Spleen (tissue), 13 donors: ENCODE measurements at places on chromosomes 11 and 22.
A peak's percentile ranks its signal among the peaks of the same experiment; 100 is the strongest.

DNA sequence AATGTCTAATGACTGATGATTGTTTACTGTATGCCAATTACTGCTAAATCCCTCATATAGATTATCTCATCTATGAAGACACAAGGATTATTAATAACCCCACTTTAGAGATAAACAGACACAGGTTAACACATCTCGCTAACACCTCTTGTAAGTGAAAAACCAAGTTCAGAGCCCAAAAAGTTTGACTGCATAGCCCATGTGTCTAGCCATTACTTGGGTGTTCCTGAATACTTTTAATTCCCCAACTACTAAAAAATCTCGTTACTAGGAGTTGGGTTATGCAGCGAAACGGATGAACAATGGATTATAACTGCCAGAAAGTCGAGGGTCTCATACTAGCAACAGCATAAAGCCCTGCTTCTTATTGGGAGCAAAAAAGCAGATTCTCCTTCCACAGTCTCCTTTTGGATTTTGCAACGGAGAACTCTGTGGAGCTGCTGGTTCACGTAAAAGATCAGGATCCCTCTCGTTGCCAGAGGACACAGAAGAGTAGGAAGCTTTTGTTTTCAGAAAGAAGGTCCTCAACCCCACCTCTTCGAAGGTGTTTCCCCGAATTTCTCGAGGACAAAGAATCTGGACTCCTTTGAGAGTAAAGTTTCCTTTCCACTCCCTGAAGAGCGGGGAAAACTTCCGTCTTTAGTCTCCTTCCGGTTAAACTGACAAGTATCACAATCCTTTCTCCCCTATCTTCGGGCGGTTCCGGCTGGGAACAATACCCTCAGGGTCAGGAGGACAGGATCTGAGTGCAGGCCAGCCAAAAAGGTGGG lies 979 bp downstream of the ZBED5 start:
- H3K4me1 ChIP-seq: peaks cover 35% of the 10 kb centered on the region
- H3K36me3 ChIP-seq: peaks cover 42% of the 10 kb centered on the region
- DNase-seq: no peak
- H3K4me3 ChIP-seq: peak overlapping the region; percentile 61
- no peaks in the 10 kb centered on the region for H3K27me3 ChIP-seq
- peak overlapping the region; percentile 99 for H3K27ac ChIP-seq

GRCh38 chr22:46587061-46587460 lies 33.1 kb upstream of the GRAMD4 start:
- H3K4me1 ChIP-seq: peaks cover 19% of the 10 kb centered on the region
- no peaks in the 10 kb centered on the region for H3K36me3 ChIP-seq
- H3K27ac ChIP-seq: peak overlapping the region; percentile 78
- no peaks in the 10 kb centered on the region for H3K27me3 ChIP-seq

DNA sequence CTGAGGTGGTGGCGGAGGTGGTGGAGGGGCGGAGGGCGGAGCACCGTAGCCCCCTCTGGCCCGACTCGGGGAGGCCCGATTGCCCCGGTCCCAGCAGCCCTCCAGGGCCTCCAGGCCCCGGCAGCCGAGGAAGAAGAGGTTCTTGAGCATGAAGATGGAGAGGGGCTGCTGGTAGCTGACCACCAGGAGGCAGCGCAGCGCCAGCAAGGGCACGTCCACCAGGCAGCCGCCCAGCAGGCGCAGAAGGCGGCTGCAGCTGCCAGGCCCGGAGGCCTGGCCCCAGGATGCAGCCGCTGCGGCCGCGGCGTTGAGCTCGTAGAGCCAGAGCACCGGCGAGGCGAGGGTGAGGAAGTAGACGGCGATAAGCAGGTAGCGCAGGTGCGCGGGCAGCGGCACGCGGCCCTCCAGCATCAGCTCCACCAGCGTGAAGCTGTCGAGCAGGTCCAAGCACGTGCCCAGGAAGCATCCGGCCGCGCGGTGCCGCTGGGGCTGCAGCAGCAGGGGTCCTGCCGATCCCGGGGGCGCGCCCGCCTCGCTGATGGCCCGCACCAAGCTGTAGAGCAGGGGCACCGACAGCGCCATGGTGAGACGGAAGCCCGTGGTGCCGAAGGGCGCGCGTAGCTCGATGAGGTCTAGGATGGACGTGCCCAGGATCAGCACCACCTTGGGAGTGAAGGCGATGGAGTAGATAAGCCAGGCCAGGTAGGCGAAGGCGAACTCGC lies 1.5 kb downstream of the TMEM121B start:
- peak overlapping the region; percentile 65 for H3K4me3 ChIP-seq
- peaks cover 71% of the 10 kb centered on the region for H3K4me1 ChIP-seq
- no peak overlapping the region for H3K27ac ChIP-seq
- no peaks in the 10 kb centered on the region for H3K36me3 ChIP-seq

GRCh38 chr11:111088847-111089355 lies 156.6 kb upstream of the POU2AF2 start:
- no peaks in the 10 kb centered on the region for H3K27me3 ChIP-seq
- H3K36me3 ChIP-seq: no peaks in the 10 kb centered on the region
- H3K4me3 ChIP-seq: no peak overlapping the region
- DNase-seq: no peak

GRCh38 chr11:44367452-44367851 lies 57.5 kb upstream of the ALX4 start:
- H3K4me1 ChIP-seq: no peaks in the 10 kb centered on the region
- no peak for DNase-seq
- H3K27me3 ChIP-seq: no peaks in the 10 kb centered on the region
- H3K36me3 ChIP-seq: no peaks in the 10 kb centered on the region

DNA sequence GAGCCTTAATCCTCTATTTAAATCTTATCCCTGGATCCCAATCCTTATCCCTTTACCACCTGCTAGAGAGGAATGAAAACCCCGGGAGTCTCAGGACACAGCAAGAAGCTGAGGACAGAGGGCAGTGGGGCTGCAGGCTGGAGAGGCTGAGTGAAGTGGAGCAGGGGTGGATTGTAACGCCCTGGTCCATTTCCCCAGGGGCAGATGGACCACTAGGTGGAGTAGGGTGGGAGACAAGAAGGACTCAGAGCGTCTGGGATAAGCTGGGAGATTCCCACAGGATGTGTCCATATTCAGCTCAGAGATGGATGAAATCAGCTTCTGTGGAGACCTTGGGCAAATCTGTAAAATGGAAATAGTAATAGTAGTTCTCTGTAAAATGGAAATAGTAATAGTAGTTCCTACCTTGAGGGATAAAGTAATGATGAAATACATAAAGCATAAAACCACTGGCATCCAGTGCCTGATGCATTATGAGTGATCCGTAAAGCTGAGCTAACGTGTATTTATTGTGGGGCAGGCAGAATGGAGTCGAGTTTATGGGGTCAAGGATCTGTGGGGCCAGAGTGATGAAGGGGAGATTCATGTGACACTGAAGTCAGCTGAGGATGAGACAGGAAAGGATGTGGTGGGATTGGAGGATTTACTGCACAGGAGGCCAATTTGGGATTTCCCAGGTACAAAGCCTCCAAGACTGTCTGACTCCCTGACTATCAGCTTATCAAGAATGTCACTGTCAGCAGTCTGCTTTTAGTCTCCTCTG lies 1.9 kb upstream of the ROBO4 start:
- no peak for DNase-seq
- H3K4me3 ChIP-seq: no peak overlapping the region
- H3K27me3 ChIP-seq: peaks cover 27% of the 10 kb centered on the region
- peaks cover 34% of the 10 kb centered on the region for H3K4me1 ChIP-seq

DNA sequence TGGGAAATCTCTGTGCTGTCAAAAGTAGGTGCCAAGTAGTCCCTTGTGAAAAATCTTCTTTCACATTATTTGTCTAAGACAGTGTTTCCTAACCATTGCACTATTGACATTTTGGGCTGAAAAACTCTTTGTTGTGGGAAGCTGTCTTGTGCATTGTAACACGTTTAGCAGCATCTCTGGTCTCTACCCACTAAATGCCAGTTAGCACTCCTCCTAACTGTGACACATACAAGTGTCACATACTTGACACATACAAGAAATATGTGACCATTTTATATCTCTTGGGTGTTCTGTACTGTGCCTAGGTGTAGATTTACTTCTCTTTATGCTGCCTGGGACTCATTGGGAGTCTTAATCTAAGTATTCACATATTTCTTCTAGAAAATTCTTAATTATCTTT lies 57.8 kb downstream of the NXPE1 start:
- H3K27ac ChIP-seq: no peak overlapping the region
- no peaks in the 10 kb centered on the region for H3K36me3 ChIP-seq
- DNase-seq: no peak
- peaks cover 7% of the 10 kb centered on the region for H3K27me3 ChIP-seq

DNA sequence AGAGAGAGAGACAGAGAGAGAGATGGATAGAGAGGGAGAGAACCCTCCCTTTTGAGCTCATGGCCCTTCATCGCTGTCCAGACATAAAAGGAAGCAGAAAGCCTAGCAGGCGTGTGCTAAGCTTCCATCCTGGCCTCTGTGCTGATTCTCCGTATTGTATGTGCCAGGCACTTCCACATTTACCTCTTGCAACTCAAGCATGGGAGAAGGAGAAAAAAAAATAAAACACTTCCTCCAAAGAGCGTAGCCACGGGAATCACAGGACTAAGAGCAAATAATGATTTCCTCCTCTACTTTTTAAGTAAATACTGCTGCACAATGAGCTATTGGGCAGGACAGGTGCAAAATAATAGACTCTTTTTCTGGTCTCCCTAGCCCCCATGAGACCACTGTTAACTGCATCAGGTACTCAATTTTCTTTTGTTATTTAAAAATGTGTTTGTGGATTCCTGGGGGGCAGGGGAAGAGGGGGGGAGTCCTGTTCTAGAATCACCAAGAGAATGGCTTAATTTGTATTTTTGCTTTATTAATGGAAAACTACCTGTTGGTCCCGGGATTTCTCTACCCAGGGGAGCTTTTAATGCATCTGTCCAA lies 154.3 kb downstream of the NXPE2 start:
- H3K27ac ChIP-seq: no peak overlapping the region
- H3K27me3 ChIP-seq: no peaks in the 10 kb centered on the region
- H3K4me3 ChIP-seq: no peak overlapping the region
- no peaks in the 10 kb centered on the region for H3K36me3 ChIP-seq

DNA sequence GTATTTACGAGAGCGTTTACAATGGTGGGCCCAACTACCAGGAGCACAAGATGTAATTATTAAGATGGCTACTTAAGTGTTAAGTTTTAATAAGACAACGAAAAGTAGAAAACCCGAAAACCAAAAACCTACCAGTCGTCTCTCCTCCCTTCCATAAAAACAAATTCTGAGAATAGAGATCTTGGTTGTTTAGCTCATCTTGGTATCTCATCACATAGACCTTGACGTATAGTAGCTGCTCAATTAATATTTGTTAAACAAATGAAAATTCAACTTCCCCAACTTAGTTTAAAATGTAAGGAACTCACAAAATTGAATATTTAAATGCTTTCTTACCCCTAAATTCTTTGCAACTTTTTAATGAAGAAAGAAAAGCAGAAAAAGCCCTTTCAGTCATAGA lies 669 bp downstream of the KDM4D start:
- no peaks in the 10 kb centered on the region for H3K27me3 ChIP-seq
- H3K36me3 ChIP-seq: peaks cover 28% of the 10 kb centered on the region
- DNase-seq: no peak
- H3K4me1 ChIP-seq: peaks cover 13% of the 10 kb centered on the region
- peak overlapping the region; percentile 97 for H3K4me3 ChIP-seq
- peak overlapping the region; percentile 86 for H3K27ac ChIP-seq

DNA sequence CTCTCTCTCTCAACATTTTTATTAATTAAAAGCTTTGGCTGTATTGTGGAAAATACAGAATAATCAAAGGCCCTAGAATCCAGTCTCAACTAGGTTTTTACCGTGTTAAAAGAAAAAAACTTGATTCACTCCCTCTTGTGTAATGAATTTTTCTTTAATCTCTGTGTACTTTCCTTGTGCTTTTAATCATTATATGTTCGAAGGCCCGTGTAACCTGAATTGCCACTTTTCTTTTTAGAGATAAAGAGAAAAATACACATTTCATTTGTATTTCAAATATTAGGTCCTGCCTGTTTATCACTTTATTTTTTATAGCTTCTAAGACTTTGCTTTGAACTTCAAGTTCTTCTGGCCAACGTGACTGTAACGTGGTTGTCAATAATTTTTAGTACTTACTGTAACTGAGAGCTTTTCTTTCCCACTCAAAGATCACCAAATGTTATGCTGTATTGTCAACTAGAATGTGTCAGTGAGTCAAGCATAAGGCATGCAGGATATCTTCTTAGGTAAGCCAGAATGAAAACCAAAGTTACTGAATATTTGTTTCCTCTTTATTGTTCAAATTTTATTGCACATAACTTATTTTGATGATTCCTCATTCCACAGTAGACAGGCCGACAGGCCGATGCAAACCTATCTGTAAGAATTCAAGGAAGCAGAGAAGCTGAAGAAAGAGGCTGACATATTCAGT lies 23.3 kb upstream of the FAR1 start:
- no peak overlapping the region for H3K4me3 ChIP-seq
- no peak for DNase-seq
- no peaks in the 10 kb centered on the region for H3K36me3 ChIP-seq
- no peaks in the 10 kb centered on the region for H3K27me3 ChIP-seq
- no peak overlapping the region for H3K27ac ChIP-seq

GRCh38 chr11:16749092-16749491 lies 10.6 kb downstream of the C11orf58 start:
- H3K27ac ChIP-seq: no peak overlapping the region
- no peaks in the 10 kb centered on the region for H3K4me1 ChIP-seq
- peaks cover 100% of the 10 kb centered on the region for H3K36me3 ChIP-seq

DNA sequence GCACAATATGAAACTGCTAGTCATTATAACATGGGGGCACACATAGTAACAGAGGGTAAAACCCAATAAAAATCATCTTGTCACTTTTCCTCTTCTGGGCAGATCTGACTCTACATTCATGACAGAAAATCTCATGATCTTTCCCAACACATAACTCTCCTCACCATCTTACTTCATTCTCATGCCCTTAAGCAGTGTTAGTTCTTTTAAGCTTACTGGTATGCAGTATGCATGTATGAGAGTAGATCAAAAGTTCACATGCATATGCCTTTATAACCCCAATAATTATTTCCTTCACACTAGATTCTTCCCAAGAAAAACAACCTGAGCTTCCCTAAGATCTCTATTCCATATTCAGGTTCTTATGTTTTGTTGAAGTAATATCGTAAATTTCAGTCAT lies 5.1 kb upstream of the OR10A4 start:
- no peaks in the 10 kb centered on the region for H3K36me3 ChIP-seq
- no peak overlapping the region for H3K4me3 ChIP-seq
- DNase-seq: no peak
- H3K4me1 ChIP-seq: no peaks in the 10 kb centered on the region
- H3K27me3 ChIP-seq: no peaks in the 10 kb centered on the region

DNA sequence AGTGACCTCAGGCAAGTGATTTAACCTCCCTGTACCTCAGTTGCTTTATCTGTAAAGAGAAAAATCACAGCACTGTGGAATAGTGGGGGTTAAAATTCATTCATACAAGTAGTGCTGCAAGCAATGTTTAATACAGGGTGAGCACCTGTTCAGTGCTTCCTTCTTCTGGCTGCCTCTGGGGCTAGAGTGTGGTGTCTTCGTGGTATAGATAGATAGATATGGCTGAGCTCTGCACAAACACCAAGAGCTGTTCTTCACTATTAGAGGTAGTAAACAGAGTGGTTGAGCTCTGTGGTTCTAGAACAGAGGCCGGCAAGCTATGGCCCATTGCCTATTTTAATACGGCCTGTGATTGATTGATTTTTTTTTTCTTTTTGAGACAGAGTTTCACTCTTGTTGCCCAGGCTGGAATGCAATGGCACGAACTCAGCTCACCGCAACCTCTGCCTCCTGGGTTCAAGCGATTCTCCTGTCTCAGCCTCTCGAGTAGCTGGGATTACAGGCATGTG lies 32.9 kb downstream of the LIMK2 start:
- peaks cover 13% of the 10 kb centered on the region for H3K4me1 ChIP-seq
- H3K27ac ChIP-seq: no peak overlapping the region
- H3K4me3 ChIP-seq: no peak overlapping the region
- H3K36me3 ChIP-seq: peaks cover 55% of the 10 kb centered on the region
- no peaks in the 10 kb centered on the region for H3K27me3 ChIP-seq
